ENCODE measurements at places on chromosomes 12 and 14.

DNA sequence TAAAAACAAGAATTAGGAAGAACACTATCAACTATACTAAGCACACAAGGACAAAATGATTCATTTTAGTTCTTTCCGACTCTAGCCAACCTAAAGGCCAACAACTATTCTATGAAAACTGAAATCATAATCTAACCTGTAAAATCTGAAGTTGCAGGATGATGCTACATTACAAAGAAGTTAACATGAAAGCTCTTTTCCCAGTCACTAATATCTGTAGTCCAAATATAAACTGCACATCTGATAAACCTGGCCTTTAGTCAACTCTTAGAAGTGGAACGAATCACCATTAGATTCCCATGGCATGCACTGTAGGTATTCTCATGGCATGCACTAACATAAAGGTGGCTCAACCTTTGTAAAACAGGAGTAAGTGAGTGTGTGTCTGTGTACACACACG is 41.7 kb downstream of the BLTP3B start:
- no peak for DNase-seq

DNA sequence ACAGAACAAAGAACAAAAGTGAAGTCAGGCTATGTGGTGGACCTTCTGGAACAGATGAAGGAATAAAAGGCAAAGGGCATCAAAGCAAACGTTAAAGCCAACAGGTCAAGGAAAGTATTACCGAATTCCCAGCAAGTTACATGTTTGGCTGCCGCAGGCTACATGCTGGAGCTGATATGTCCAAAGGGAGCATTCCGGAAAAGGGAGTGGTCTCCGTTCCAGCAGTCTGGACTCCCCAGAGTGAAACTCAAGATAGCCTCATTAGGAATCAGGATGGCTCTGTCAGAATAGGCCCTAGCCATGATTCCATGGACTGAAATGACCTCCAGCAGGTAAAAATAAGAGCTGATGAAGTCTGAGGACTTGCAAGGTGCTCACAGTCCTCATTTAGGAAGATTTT is 379.8 kb upstream of the PRICKLE1 start:
- DNase-seq: no peak

DNA sequence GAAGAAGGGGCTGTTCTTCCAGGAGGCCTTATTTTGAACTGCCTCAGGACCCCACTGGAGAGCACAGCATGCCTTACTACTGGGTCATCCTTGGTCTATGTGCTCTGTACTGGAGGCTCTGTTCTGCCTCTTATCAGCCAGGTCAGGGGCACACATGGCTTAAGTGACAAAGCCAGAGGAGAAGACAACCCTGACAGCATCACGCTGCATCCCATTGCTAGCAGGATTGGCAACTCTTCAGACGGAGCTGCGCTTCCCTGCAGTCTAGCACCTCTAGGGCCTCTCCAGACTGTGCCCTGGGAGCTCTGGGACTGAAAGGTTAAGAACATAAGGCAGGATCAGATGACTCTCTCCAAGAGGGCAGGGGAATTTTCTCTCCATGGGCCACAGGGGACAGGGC is 17.3 kb upstream of the TIGAR start:
- DNase-seq: no peak

DNA sequence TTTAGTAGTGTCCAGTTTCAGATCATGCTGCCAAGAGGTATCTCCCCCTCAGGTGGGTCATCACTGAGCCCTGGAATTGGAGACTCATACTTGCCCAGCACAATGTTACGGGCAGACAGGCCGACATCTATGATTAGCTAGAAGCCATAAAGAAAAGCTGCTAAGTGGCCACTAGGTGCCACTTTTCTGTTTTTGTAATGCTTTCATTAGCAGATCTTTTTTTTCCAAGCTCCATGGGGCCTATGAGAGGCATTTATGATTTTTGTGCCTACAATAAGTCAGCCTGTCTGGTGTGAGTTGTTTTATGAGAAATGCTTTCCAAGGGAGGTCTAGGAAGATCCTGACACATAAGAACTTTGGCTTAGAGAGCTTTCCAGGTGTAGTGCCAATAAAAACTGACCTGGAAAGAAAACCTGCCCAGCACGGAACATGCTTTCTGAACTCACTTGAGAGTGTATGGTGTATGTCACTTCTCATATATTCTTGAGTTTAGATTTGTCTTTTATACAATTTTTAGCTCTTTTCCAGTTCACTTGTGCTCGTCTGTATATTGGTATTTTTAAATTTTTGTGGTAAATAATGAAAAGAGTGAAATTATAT is 21.8 kb upstream of the SMCO2 start:
- no peak for DNase-seq

DNA sequence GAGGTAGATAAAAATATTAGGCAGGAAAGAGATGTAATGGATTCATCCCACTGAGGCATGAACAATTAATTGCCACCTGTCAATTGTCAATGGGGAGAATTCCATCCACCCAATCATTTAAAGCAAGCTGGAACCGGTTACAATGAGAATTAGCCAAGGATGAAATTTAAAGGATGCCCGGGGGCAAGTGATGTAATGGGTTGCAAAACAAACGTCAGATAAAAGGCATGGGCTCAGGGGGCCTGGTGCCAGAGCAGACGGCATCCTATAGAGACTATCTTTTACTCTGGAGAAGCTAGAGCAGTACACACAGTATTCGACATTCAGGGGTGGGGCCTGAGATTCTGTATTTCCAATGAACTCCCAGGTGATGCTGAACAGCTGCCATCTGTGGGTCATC is 80.5 kb upstream of the ZFP36L1 start:
- no peak for DNase-seq

GRCh38 chr14:38127356-38127755 is 80.3 kb upstream of the SSTR1 start:
- DNase-seq: no peak

GRCh38 chr12:84874125-84874824 is 38.3 kb downstream of the SLC6A15 start:
- DNase-seq: no peak

DNA sequence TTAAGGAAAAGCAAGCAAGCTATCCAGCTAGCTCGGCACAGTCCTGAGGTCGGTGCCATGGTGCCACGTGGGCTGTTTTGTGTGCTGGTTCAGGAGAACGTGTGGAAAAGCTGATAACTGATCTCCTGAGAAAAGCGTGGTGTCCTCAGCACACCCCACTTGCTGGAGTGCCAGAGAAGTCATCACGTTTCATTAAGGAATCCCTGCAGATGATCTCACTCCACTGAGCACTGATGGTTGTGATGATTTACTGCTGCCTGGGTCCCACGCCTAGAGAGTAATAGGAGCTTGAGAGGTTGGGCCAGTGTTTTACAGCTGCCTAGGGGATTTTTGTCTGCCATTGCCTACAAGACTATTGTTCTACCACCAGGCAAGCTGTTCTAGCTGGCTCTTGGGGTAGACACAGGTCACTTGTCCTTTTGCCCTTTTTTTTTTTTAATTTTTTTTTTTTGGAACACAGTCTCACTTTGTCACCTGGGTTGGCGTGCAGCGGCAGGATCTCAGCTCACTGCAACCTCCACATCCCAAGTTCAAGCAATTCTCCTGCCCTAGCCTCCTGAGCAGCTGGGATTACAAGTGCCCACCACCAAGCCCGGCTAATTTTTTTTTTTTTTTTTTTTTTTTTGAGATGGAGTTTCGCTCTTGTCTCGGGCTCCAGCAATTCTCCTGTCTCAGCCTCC is 42.3 kb upstream of the EVL start:
- DNase-seq: no peak

GRCh38 chr12:103499571-103499970 is 3.8 kb upstream of the C12orf42 start:
- DNase-seq: no peak

DNA sequence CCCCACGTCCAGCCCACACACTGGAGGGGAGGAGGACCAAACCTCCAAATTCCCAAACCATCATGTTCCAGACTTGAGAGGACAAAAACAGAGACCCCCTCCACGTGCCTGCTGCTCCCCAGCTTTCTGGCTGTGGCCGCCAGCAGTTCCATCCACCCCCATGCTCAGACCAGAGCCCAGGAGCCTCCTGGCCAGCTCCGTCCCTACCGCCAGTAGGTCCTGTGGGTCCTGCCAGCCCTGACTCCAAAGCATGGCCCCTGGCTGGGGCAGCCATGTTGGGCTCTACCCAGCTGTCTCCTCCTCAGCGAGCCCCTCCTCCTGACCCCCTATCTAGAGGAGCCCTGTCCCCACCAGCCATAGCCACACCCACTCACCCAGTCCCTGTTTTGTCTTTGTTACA is 227.3 kb upstream of the RTL1 start:
- no peak for DNase-seq

DNA sequence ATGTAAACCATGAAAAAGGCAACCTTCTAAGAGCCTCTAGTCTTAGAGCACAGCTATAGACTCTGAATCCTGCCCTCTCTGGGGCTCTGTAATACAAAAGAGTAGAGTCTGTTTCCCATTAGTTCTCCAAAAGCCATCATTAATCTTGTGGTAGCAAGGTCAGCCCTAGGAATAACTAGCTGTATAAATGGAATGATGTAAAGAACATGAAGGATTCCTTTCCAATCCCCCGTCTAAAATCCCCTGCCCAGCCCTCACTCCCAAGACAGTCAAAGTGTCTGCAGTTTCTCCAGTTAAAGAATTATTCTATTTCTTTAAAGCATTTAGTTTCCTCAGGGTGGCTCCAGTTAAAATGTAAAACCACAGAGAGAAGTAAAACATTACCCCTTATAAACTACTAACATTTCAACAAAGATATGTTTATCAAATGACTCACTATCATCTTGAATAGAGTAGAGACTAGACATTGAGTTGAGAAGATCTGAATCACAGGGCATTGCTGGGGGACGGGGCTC is 104.2 kb downstream of the ST8SIA1 start:
- no peak for DNase-seq

GRCh38 chr14:82075566-82075965 is 541.9 kb upstream of the SEL1L start:
- DNase-seq: no peak

GRCh38 chr12:110568752-110569151 is 14.4 kb downstream of the PPTC7 start:
- no peak for DNase-seq

GRCh38 chr12:45703942-45704341 is 25.6 kb upstream of the ARID2 start:
- DNase-seq: no peak

DNA sequence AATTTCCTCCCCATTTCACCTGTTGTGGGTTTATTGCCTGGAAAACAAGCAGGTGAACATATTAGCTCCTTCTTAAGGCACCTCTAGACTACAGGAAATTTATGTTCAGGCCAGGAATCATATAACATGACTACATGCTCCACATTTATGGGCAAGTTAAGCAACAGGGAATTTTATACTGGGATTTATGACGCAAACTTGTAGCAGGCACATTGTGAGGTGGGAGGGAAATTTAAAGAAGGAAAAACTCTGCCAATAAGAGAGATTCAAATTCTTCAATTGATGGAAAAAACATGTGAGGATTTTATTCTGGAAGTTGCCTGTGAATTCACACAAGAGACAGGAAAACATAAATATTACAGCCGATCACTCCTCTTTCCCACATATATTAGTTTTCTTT is 93.9 kb downstream of the TBC1D30 start:
- DNase-seq: no peak

DNA sequence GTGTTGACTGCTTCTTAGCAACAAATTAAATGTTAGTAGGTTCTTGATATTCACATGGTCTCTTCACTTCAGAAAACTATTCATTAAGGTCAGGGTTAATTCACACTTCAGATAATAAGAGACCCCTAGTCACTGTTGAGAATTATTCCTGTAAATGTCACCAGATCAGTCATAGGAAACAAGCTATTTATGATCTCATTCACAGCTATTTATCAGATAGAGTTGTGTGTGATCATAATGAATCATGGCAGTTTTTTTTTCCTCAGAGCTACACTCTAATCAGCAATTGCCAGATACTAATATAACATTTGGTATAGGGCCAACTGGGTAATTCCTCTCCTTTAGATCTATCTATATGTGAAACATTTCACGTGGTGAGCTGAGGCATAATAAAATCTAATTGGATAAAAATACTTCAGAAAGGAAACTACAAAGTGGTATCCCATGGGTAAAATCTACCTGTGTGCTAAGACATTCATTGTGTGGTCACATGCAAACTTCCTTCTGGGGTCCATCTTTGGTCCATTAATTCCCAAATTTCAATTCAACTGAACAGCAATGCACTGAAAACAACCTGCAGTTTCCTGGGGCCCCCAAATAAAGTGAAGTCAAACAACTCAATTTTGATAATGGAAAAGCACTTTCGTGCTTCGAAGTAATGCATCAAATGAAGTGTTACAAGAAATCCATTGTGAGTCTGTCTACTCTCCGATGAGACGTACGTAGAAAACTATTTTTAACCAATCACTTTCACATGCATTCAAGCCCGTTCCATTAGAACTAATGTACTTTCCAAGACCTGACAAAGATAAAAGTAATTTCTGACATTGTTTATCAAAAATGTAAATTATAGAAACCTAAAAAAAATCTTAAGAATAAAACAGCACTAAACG is 197.0 kb downstream of the ACSS3 start:
- DNase-seq: no peak

GRCh38 chr12:55931780-55932550 is 1.0 kb downstream of the DGKA start:
- no peak for DNase-seq

- DNase-seq: no peak
Measured at GRCh38 chr14:65387628-65388027, 24.9 kb upstream of the FUT8 start.

DNA sequence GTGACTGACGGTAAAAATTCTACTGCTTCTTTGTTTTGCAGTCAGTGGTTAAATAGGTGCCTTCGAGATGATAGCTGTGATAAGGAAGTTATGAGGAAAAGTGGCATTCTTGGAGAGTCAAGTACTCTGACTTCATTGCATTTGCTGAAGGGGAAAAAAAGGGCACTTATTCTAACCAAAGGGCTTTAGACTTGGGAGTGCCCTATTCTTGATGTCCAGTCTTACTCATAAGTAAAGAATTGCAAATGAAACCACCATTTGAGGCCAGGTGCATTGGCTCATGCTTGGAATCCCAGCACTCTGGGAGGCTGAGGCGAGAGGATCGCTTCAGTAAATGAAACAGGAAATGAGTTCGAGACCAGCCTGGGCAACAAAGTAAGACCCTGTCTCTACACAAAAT is 40.3 kb downstream of the BRAP start:
- DNase-seq: no peak

GRCh38 chr12:104309446-104309993 is 6.0 kb downstream of the EID3 start:
- no peak for DNase-seq

DNA sequence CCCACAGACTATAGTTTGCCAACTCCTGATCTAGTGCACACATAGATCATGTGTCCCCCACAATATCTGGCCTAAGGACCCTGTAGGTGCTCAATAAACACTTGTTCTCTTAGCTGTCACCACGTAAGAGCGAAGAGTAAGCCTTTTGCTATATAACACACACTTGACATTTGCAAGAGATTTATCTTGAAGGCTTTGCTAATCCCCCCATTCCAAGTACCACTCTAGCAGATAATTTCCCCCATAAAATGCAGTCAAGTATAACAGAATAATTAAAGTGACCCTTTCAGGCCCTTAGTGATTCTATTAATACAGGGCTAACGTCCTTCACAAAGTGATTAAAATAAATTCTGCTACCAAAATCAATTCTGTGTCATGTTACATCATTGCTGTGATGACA is 87.5 kb downstream of the PLXNC1 start:
- no peak for DNase-seq

All from stimulated activated CD8-positive, alpha-beta memory T cell treated with anti-CD3 and anti-CD28 coated beads, Interleukin-4, amount 100 ng/mL, for 24 hours (primary cell).